ENCODE measurements at places on chromosomes 6 and 20.

GRCh38 chr6:43021270-43022047 is at the start of gene RRP36:
RRP36 (plus strand) TSS chr6:43021623; CDS start chr6:43021655, 32 bp downstream.
- peak; percentile 63 for DNase-seq

- DNase-seq = no peak
These were observed 49.0 kb downstream of the STK35 start for GRCh38 chr20:2150660-2151059.

DNA sequence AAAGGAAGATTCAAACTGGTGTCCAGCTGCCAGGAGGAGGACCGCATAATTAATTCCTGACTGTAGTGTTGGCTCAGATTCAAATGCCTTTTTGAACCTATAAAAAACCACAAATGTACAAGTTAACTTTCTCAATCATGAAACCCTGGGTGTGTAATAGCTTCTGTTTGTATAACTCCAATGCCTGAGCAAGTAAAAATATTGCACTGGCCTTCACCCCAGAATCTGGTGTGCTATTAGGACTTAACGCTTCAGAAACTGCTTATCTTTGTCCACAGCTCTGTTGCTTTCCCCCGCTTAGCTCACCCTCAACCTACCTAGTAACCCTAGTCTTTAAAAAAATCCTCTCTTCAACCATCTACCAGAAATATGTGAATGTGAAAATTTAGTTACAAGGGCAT is 119.1 kb upstream of the MAP7 start:
- DNase-seq = no peak

DNA sequence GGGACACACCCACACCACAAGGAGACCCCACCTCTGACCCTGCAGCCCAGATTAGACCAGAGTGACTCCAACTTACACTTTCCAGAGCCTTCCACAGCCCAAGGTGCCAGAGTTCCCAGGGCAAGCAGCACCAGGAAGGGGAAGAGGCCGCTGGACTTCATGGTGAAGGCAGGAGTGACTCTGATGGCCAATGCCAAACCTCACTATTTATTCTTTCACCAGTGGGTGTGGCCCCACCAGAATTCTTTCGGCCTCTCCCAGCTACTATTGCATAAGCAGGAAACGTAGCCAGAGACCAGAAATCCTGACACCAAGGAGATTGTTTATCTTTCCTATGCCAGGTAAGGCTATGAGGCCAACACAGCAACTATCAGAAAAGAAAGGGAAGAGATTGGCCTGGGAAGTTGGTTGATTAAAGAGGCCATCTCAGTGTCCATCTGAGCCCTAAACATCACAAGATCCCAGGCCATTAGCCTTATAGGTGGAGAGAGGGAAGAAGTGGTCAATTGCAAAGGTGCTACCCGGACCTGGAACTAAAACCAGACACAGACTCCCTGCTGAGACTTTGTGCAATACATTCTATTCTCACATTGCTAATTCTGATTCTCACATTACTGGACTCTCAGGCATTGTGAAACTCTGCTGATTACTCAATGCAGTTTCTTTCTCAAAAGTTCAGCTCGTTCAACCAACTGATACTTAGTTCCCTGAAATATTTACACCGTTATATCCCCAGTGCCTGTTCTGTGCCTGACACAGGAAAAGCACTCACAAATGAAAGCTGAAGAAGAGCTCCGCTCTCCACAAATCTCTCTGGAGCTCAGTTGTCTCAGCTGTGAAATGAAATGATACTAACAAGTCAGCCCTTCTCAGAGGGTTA is at the start of gene SLPI:
SLPI (minus strand) TSS at position 182 of the 880 bp plus-strand sequence; CDS start at position 161, 21 bp downstream.
- no peak for DNase-seq

DNA sequence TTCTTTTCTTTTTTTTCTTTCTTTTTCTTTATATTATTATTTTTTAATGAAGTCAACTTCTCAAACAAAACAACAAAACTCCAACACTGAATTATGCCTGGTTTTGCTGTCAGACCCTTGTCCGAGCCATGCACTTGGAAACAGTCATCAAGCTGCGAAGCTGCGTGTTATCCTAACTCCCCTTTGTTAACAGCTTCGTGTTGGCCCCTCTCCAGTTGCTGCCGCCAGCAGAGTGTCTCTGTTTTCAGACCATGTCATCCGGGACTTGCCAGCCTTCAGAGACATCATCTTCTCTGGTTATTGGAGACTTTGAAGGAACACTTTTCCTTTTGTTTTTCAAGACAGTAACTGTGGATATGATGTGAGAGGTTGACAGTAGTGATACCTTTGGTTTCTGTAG is 83.1 kb downstream of the TRMT11 start:
- DNase-seq = no peak

GRCh38 chr20:61185181-61185580 is 66.9 kb upstream of the CDH4 start:
- DNase-seq = no peak

- no peak for DNase-seq
These were observed 536.8 kb upstream of the JAG1 start for GRCh38 chr20:11210611-11211010.

DNA sequence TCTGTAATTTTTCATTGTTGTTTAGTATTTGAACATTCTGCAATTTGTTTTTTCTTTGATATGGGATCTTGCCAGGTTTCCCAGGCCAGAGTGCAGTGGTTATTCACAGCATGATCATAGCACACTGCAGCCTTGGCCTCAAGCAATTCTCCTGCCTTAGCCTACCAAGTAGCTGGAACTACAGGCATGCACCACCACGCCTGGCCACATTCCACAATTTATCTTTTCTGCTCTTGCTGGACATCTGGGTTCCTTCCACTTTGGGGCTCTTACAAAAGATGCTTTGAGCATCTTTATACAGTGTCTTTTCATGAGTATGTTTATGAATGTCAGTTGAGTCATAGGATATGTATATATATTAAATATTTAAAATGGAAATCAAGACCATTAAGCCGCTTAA is 42.0 kb downstream of the PGM3 start:
- DNase-seq = no peak

DNA sequence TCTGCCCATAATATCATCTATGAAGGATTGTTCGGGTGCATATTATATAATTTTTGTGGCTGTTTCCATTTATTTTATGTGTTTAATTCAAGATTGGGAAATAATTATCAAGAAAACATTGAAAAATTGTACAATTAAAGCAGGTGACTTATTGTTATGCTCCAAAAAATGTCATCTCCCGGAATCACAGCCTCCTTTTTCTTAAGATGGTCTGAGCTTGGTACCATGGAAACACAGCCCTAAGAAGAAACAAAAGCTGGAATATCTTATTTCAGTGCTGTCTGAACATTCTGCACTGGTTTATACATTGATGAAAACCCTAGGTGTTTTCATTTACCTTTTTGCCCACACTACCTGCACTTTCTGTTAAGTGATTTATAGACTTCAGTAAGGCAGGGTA is 367.2 kb downstream of the ARHGAP18 start:
- DNase-seq = no peak

DNA sequence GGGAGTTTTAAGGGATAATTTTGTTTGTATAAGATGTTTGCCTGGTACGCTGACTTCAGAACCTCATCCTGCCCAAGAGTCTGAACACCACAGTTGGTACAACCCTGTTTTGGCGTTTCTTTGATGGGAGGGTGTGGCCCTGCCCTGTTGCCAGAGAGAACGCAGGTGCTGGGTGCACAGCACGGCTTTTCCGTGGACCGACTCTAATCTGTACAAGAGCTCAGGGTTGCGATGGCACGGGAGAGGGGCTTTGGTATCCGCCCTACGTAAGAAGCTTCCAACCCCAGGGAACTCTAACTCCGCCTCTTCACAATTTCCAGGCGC is 1.3 kb downstream of the CYP24A1 start:
- DNase-seq = no peak

- DNase-seq = no peak
These were observed 23.4 kb downstream of the MGME1 start for GRCh38 chr20:17992224-17992637.

- DNase-seq = no peak
These were observed 556.5 kb downstream of the DHX35 start for GRCh38 chr20:39518654-39519053.

GRCh38 chr20:13862245-13862644 is 77.4 kb downstream of the NDUFAF5 start:
- DNase-seq = no peak

- DNase-seq = no peak
These were observed 257.2 kb upstream of the EYS start for GRCh38 chr6:65964261-65964660.

- DNase-seq = no peak
These were observed 179.8 kb upstream of the RIMS1 start for GRCh38 chr6:71706523-71706922.

- DNase-seq = no peak
These were observed 98.8 kb downstream of the SOD2 start for GRCh38 chr6:159594106-159594749.

GRCh38 chr6:4632421-4632820 is 143.8 kb upstream of the CDYL start:
- no peak for DNase-seq

DNA sequence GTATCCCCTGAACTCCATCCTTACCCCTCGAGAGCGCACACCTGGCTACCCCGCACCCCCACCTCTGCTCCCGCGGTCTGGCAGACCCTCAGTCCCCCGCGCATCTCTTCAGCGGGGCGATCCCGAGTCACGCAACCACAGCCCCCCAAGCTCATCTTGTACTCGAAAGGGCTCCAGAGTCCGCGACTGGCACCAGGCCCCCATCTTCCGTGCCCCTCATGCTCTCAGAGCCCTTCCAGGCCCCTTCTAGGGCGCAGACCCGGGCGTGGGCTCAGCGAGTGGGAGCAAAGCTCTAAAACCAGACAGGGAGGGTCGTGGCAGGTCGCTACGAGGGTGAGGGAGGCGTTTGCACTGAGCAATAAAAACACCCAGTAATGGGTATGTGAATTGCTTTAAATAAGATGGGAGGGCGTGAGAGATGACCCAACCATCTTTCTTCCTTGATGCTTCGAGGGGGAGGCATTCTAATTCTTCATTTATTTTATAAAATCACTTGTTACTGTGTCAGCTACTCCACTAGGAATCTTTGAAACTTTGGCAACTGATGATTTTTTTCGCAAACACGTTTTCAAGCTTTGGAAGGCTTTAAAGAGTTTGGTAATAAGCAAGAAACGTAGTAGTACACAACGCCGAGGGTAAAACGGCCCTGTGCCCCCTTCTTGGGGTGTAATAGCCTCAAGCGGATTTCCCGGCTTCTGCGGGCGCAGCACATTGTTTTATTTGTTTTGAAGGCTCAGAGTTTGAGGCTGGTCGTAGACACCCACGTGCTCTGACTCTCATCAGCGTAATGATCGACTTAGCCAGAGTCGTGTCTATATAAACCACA is 42.6 kb upstream of the SUPT3H start:
- DNase-seq = peak; percentile 47

GRCh38 chr20:63835021-63835858 is 4.2 kb upstream of the ZBTB46 start:
- DNase-seq = no peak

DNA sequence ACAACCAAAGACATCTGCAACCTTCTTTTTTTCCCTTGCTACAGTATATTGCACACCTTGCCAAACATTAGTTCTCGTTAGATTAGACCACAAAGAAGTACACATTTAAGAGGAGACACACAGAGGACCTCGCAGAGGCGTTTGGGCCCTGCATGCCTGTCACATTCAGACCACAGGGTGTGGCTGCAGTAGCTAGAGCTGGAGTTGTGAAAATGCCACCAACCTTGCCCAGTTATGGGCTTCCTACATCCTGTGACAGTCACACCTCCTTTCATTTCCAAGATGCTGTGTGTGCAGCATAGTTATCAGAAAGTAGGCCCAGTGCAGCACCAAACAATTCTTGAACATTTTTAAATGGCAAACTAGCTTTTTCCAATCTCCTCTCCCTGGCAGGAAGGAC is 2.4 kb downstream of the SYNE1 start:
- peak; percentile 29 for DNase-seq

- peak; percentile 27 for DNase-seq
These were observed 4.0 kb downstream of the MAP3K5 start for GRCh38 chr6:136788069-136788902.

- DNase-seq = no peak
These were observed 35.3 kb downstream of the RALGAPA2 start for GRCh38 chr20:20677186-20677585.

DNA sequence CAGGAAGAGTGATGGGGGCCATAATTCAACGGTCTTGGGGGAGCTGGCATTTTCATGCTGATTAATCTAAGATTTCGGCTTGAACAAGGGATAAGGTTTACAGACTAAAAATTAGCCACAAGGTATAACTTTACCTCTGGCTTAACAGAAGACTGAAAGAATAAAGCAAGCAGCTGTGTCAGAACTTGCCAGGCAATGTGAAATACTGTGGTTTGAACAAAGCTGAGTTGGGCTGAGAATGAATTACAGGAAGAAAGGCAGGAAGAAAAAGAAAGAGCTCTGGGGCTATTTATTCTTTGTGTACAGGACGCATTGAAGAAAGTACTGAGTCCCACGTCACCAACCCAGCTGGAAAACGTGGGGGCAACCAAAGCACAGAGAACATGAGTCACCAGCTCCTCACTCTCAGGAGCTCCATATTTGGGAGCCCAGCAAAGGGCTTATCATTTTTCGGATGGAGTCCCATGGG is 121.5 kb upstream of the NEDD9 start:
- peak; percentile 22 for DNase-seq

Data from CD4-positive, alpha-beta T cell treated with Interleukin-6 at 100 ng/mL for 8 hours (primary cell).